ENCODE measurements at places on chromosomes 3 and 15.

DNA sequence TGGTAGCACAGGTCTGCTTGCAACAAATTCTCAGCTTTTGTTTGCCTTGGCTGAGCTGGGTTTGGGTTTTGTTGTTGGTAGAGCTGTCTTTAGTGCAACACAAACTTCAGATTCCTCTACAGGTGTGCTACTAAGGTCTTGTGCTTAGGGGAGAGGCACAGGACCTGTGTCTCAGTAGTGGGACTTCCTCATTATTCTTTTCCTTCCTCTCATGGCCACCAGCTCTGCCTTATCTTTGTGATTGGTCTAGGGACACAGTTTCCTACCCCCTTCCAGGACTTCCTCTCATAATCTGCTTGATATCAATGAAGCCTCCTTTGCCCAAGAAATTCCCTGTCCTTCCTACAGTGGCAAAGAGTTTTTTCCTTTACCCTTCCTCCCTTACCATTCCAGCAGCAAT, 24.9 kb upstream of the DNAAF4 start:
- DNase-seq: no peak

DNA sequence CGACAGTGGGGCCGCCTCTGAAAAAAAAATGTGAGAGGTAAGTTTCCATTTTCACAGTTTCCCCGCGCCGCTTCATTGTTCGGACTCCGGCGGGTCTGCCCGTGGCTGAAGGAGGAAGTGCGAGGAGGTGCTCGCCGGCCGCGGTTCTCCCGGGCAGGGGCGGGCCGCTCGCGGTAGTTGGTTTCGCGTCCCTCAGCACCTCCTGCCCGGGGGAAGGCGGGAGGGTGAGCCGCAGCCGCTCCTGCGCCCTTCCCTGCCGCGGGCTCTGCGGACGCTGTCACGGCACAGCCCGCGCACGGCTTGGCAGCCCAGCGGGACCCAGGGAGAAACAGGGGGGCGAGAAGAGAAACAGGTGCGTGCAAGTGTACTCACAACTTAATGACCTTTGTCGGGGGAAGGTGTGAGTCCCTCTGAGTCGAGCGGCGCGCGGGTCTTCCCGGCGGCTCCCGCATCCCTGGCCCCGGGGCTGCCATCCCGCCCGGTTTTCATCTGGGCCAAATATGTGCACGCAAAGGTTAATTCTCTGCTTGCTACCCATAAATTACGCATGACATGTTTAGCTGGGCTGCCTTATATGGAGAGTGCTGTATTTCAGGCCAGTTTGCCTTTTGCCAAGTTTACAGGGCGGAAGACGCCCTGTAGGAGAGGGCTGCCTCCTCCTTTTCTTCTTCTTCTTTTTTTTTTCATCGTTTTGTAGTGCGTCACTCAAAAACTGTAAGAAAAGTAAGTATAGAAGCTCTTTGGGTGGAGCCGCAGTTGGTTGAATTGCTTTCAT, 514 bp downstream of the MBNL1 start:
- DNase-seq: peak; percentile 84

DNA sequence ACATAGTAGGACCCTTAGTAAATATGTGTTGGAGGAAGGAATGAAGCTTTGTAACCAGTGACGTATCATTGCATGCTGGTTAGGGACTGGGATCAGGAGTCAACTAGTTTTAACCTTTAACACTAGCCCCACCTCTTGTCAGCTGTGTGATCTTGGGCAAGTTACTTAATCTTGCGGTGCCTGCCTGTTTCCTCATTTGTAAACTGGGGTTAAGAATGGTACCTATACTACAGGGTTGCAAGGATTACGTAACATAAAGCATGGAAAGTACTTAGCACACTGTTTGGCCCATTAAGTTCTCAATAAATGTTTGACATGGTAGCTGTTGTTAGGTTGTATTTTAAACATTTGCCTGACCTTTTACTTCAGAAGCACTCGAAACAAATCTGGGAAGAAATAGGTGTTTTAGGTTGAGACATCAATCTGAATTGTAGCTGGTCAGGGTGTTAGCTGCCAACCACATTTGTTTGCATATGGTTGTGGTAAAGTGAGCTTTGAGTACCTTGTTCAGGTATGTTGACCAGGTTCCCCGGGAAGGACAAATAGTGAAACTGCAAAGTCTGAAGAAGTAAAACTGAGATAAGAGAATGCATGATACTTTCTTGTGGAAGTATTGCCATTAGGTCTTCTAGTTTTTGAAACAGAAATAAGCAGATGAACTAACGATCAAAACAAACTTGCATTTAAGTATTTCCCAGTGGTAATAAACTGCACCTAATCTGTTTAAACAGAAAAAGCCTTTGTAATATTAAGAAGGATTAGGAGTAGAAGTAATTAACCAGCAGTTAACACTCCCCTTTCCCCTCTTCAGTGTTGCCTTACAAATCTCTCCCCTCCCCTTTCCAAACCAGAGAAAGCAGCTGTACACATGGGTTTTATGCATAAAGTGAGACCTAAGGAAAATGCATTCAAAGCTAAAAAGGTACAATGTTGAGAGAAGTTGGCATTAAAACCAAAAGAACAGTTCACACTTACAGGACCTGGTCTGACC, 25.8 kb upstream of the SCAANT1 start:
- DNase-seq: no peak

- no peak for DNase-seq
These were observed 41.7 kb upstream of the SPSB4 start for GRCh38 chr3:141009496-141009895.

DNA sequence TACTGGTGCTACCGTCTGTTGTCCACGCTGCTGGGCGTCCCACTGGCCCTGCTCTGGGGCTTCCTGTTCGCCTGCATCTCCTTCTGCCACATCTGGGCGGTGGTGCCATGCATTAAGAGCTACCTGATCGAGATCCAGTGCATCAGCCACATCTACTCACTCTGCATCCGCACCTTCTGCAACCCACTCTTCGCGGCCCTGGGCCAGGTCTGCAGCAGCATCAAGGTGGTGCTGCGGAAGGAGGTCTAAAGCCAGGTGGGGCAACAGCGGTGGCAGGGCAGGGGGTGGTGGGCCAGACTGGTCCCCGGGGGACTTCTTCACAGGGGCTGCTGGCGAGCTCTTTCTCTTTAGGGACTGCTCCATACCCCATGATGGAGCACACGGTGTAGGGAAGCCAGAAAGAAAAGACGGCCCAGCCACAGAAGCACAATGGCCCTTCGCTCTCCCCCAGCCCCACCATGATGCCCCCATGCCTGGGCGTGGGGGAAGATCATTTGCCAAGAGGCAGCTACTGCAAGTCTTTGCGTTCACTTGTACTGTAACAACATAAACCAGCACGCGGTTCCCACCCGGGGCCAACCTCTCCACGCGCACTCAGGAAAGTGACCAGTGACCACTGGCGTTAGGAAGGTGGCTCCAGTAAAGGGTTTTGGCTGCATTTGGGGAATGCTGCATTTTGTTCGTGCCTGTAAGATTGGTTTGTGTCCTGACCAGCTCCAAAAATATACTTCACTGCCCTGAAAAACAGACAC, 12.2 kb downstream of the CAV3 start:
- no peak for DNase-seq

- peak; percentile 65 for DNase-seq
These were observed 248.6 kb downstream of the RPLP1 start for GRCh38 chr15:69701198-69701597.

DNA sequence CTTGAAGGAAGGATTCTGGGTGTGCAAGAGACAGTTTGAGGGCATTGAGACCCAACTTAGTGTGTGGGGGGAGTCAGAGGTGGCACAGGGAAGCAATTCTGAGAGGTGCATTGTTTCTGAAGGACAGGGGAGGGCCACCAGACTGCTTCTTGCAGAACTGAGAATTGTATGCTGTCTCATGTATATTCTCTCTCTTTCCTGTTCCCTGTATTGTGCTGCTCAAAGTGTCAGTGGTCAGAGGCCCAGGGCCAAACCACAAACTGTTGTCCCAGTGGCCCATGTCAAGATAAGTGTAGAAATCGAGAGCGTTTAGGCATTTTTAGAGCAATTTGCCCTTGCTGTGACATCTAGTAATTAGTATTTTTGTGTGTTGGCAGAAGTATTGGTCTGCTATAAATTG, 567.1 kb downstream of the EDEM1 start:
- no peak for DNase-seq

DNA sequence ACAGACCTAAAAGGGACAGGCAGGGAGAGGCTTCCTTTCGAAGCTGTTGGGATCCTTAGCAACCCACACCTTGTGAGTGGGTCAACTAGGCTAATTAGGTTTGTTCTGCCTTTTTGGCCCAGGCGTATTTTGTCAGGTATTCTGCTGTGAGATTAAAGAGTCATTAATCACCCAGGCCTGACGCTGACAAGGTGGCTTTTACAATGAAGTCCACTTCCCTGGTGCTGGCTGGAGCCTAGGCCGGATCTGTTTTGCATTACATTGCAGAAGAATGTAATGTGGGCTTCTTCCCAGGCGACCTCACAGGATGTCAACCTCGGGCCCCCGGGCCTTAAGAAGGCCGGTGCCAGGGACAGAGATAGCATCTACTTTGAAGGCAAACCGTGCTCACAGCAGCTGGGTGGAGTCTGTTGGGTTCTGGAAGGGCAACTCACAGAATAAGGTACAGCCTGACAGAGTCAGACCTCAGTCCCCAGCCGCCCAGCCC, 76.9 kb downstream of the HES1 start:
- no peak for DNase-seq

- DNase-seq: no peak
These were observed 238.6 kb downstream of the PYDC2 start for GRCh38 chr3:191699546-191699945.

DNA sequence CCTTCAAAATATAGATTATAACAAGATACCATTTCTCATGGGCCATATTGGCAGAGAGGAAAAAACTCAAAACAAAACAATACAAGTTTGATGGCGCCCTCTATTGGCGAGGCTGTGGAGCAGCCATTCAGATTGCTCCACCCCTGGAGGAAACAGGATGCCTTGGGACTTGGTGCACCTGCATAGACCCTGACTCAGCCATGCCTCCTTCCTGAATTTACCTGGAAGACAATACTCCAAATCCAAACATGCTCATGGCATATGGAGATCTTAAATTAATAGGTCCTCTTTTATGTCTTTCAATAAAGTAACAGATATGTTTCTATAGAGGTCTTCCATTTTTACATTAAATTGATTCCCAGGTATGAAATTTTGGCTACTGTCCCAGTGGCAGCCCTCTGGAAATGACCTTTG, 90.0 kb downstream of the APBA2 start:
- DNase-seq: peak; percentile 1

DNA sequence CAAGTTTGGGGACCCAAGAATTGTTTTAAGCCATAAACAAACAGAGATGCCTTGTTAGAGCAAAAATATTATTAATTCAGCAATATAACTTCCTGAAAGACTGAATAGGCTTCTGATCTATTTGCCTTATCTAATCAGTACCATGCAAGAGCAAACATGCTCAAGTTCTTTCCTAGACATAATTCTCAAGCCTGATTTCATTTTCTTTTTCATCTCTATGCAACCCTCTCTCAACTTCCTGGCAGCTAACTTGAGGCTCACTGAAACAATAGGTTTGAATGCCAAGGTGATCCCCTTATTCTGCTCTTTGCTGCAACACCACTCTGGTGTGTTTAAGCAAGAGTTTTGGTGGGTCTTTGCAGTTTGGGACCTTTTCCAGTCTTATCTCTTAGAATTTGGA, 230.9 kb upstream of the CD96 start:
- no peak for DNase-seq

GRCh38 chr15:93291380-93291779, 202.4 kb upstream of the RGMA start:
- DNase-seq: no peak

DNA sequence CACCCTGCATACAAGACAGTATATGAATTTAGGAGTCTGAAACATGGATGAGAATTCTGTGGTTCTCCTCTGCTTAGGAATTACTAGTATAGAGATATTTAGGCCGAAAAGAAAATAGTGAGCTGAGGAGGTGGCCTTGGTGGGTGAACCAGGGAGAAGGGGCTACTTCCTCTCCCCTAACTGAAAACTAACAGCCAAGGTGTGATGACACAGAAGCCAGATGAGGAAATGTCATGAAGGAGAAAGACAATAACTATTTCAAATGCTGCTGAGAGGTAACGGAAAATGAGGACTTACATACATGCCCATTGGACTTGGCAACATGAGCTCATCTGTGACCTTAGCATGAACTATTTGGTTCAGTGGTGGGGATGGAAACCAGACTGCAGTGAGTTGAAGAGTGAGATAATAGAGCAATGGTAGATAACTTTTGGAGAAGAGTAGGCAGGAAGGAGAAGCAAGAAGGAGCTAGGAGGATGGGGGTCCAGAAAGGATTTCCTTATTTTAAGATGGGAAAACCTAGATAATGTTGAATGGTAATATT, 114.4 kb upstream of the TSPAN3 start:
- DNase-seq: no peak

- DNase-seq: no peak
These were observed 1.8 kb upstream of the PLXND1 start for GRCh38 chr3:129608087-129608935.

- DNase-seq: no peak
These were observed 9.0 kb downstream of the GASK1A start for GRCh38 chr3:42988097-42988496.

DNA sequence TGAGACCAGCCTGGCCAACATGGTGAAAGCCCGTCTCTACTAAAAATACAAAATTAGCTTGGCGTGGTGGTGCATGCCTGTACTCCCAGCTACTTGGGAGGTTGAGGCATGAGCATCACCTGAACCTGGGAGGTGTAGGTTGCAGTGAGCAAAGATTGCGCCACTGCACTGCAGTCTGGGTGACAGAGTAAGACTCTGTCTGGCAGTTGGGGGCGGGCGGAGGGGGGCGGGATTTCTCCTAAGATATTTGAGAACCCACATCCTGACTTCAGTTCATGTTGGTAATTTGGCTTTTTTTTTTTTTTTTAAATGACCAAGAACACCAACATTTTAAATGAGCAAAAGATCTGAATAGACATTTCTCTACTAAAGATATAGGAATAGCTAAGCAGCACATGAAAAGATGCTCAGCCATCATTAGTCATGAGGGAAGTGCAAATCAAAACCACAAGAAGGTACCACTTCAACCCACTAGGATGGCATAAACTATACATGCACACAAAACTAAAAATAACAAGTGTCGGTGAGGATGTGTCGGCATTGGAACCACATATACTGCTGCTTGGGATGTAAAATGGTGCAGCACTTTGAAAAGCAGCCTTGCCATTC, 75.6 kb upstream of the LMOD3 start:
- DNase-seq: no peak

- no peak for DNase-seq
These were observed 459.6 kb downstream of the NSUN3 start for GRCh38 chr3:94522488-94522887.

- DNase-seq: no peak
These were observed 74.7 kb downstream of the XXYLT1 start for GRCh38 chr3:195196266-195196665.

GRCh38 chr3:20480786-20481365, 294.9 kb upstream of the SGO1 start:
- DNase-seq: no peak

DNA sequence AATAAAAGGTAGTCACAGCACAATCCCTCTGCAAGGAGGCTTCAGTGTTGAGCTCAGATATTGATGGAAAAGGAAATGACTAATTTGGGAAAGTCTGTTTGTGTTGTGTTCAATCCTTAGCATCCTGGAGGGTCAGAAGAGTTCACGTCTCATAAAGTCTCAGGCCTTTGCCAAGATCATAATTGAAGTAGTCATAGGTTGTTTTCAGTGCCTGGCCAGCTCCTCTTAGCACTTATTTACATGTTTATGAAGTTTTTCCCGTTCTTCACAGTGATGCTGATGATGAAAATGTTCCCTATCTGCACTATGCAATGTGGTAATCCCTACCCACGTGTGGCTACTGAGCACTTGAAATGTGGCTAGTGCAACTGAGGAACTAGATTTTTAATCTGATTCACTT, 61.6 kb upstream of the TGFBR2 start:
- no peak for DNase-seq

All from NCI-H1105 (cell line).